AG10803 (cell line): ENCODE measurements at places on chromosomes 7 and 10.

- peak; percentile 19 for DNase-seq
Observed at GRCh38 chr7:73774923-73775322, 4.9 kb upstream of the CLDN3 start.

DNA sequence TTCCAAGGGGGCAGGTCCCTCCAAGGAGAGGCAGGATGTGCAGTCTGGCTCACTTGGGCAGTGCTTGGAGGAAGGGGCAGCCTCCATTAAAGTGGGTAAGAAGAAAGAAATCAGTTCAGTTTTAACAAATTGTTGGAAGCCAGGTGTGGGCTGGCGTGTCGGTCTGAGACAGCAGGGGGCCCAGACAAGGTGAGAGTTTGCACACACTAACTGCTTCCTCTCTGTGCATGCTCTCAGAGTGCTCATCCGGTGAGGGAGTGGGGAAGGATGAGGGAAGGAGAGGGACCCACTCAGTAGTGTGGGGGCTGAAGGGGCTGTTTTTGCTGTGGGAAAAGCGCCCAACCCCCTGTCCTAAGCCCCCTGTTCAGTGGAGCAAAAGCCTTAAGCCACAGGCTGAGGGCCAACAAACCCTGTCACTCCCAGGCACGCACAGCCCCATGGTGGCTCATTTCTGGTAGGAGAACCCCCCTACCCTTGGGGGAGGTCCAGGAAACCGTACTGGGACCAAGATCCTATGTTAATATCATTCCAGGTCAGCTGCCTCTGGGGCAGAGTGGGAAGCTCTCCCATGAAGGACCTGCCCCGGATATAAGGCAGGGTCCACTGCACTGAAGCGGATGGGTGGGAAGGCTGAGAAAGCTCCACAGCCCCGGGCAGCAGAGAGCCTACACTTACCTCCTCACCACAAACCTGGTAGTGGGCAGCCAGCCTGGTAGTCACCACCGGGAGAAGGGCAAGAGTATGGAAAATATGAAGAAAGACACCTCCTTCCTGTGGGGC, 5.1 kb upstream of the PCBD1 start:
- no peak for DNase-seq

DNA sequence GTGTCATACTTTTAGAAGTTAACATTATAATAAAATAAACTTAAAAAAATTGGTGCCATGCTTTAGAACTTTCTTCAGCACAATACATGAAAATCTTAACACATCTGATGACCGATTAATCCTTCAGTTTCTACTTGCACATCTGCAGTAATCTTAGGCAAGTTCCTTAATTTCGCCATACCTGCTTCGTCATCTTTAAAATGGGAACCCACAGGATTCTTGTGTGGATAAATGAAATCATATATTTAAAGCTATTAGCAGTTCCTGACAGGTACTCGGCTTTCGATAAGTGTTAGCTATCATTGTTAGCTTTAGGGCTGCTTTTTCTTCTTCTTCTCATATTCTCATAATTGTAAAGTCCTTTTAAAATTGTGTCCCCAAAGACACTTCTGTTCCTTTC, 907 bp upstream of the VPS50 start:
- DNase-seq, result no peak

GRCh38 chr7:110170841-110171240, 920.1 kb upstream of the LRRN3 start:
- DNase-seq, result no peak

DNA sequence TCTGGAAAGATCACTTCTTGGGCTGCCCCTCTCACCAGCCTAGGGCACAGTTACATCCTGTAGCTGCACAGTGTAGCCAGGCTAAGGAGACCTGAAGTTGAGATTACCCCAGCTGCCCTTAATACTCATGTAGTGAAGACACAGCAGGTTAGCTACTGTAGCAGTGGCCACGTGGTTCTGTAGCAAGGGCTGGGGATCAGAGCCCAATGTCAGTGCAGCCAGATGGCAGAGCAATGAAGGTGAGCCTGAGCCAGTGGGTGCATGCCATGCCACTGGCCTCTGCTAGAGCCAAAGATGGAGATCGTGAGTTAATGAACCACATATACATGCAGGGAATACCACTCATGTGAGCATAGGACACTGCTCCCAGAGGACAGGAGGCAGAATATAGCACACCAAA, 15.5 kb downstream of the AMPH start:
- no peak for DNase-seq

GRCh38 chr10:118742782-118743181, 12.0 kb downstream of the CACUL1 start:
- peak; percentile 77 for DNase-seq

GRCh38 chr10:132521466-132522102, 16.0 kb upstream of the INPP5A start:
- DNase-seq, result no peak

DNA sequence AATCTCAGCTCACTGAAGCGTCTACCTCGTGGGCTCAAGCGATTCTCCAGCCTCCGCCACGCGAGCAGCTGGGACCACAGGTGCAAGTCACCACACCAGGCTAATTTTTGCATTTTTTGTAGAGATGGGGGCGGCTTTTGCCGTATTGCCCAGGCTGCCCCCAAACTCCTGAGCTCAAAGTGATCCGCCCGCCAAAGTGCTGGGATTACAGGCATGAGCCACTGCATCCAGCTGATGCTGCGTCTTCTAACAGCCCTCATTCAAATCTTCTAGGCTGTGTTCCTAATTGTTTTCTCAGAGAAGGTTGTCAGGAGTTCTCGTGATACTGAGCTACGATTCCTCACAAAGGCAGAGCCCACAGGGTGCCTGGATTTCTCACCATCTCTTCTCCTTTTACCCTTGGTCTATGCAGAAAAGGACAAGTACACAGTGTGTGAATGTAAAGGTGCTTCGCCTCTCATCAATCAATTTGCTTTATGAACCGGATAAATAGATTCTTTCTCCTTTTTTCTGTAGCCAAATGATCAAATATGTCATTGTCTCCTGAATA, 247.3 kb upstream of the PTN start:
- DNase-seq, result no peak
